B cell (primary cell): ENCODE measurements at places on chromosomes 11 and 22. TPM values are rescaled to one million over a fixed set of nuclear protein-coding genes. Genes with fewer than 3 reads are reported as not detected.

The OR8D1 gene
- not detected in 2 replicates for total RNA-seq

The SLC22A8 gene
- not detected in 2 replicates for total RNA-seq

The APOA4 gene
- total RNA-seq = not detected in 2 replicates

The MS4A4E gene
- total RNA-seq = 0.42 TPM in 1 of 2 replicates, not detected in the other

The DKK3 gene
- not detected in 2 replicates for total RNA-seq

The GRIK4 gene
- total RNA-seq = 0.27 TPM in 2 replicates

The HMOX1 gene
- total RNA-seq = 21.9 TPM in 2 replicates

The TRIM48 gene
- not detected in 2 replicates for total RNA-seq

The DSCAML1 gene
- total RNA-seq = 1.2 and 1.3 TPM in 2 replicates

The UBQLNL gene
- 1.3 and 1.4 TPM in 2 replicates for total RNA-seq

The SESN3 gene
- 519 and 537 TPM in 2 replicates for total RNA-seq

DNA sequence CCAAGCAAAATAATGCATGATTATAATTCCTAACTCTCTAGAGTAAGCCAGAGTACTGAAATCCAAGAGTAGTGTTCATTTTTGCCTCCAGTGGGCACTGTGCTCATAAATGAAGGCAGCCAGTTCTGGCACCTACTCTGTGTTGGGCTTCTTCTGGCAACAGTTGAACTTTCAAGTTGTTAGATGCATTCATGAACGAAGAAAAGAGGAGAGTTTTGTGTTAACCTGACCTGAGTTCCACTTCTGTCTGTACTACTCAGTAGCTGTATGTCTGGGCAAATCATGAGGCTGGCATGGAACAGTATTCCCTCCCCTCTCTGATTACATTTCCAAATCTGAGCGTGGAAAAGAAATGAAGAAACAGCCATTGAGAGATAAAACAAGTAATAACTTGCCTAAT, 20.3 kb upstream of the TENM4 start:
- DNase-seq = no peak

- DNase-seq = peak; percentile 2
Measured at GRCh38 chr11:1119604-1120146, 38.1 kb upstream of the MUC5AC start.

GRCh38 chr11:68727783-68728182, 23.5 kb downstream of the TESMIN start:
- DNase-seq = no peak

- DNase-seq = no peak
Measured at GRCh38 chr11:539971-540481, 2.7 kb downstream of the LRRC56 start.

DNA sequence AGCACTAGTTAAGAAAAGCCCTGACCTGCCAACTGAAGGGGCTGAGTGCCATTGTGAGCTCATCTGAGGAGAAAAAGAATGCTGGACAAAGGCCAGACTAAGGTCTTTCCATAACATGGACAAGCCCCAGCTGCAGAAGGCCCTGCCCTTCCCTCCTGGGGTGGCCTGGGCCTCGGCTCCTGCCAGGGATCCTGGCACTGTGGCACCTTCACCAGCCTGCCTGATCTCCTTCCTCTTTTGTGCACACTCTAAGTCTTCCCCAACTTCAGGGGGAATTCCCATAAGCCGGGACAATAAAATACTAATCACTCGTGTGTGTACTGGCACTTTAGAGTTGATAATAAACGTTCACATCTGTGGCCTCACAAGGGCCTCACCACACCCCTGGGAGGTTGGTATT, 9.9 kb downstream of the TMPRSS13 start:
- DNase-seq = peak; percentile 59

DNA sequence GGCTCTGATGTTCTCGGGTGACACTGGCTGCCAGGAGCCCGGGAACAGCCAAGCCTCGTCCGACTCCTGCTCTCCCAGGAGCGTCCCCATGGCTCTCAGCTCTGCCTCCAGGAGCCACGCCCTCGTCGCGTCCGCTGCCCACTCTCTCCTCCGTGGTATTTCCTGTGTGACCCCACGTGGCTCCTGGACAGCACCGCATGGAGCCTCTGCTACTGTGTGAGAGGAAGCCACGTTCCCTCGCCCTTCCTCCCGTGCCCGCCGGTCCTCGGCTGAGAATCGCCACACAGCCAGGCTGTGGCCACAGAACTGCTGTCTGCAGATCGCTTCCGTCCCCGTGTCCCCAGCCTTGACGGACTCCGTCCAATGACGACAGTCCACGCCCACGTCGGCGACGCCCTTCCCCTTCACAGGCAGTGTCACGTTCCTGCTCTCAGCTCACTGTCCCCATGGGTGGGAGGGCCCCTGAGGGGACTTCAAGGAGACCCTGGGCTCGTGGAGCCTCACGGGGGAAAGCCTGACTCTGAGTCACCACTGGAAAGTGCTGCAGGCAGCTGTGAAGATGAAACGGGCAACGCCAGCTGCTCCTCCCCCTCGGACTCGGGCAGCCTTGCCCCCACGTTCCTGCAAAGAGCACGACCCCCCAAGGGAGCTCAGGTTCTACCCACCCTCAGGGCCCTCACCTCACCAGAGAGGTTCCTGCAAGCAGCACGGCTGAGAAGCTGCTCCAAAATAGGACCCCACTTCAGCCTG, 458.5 kb downstream of the BRD1 start:
- DNase-seq = no peak

DNA sequence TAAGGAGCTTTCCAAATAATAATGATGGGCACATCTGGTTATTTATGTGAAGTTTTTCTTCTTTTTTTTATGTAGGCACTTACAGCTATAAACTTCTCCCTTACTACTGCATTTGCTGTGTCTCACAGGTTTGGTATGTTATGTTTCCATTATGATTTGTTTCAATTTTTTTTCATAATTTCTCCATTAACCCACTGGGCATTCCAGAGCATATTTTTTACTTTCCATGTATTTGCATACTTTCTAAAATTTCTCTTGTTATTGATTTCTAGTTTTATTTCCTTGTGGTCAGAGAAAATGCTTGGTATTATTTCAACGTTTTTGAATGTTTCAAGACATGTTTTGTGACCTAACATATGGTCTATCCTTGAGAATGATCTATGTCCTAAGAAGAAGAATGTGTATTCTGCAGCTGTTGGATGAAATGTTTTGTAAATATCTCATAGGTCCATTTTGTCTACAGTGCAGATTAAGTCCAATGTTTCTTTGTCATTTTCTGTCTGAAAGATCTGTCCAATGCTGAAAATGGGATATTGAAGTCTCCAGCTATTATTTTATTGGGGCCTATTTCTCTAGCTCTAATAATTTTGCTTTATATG, 362.1 kb downstream of the DDX10 start:
- DNase-seq = no peak

- no peak for DNase-seq
Measured at GRCh38 chr11:46835897-46836296, 10.2 kb downstream of the CKAP5 start.

- DNase-seq = no peak
Measured at GRCh38 chr11:33674035-33674814, 26.4 kb downstream of the C11orf91 start.

DNA sequence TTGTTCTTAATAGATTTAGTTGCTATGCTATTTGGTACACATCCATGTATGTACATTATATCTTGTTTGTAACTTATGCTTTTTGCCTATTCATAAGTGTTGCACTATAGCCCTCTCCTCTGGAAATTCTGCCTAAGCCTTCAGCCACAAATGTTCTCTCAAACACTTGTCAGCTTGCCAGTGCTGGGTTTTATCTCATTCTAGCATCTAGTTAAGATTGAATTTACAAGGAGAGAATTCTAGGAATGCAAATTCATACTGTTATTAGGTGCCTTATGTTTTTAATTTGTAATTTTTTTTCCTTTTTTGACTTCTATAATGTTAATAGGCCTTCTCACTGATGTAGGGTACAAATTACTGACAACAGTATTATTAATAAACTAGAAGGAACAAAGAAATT, 14.6 kb upstream of the CTSC start:
- DNase-seq = no peak

- no peak for DNase-seq
Measured at GRCh38 chr11:22555881-22556280, 69.7 kb downstream of the FANCF start.

DNA sequence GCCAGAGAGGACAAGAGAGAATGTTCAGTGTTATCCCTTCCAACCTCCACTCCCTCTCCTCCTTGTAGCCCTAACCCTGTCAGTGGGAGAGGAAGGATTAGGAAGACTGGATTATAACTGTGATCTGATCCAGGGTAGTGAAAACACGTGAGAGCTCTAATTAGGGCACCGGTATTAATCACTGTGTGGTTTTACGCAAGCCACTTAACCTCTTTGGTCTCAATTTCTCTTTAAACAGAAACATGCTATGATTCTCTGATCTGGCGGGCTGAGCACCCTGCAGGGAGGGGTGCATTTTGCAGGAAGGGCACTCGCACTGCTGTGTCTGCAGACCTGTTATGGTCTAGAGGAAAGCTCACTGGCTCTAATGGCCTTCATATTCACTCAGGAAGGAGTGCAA, 11.5 kb downstream of the RPL27A start:
- DNase-seq = no peak

DNA sequence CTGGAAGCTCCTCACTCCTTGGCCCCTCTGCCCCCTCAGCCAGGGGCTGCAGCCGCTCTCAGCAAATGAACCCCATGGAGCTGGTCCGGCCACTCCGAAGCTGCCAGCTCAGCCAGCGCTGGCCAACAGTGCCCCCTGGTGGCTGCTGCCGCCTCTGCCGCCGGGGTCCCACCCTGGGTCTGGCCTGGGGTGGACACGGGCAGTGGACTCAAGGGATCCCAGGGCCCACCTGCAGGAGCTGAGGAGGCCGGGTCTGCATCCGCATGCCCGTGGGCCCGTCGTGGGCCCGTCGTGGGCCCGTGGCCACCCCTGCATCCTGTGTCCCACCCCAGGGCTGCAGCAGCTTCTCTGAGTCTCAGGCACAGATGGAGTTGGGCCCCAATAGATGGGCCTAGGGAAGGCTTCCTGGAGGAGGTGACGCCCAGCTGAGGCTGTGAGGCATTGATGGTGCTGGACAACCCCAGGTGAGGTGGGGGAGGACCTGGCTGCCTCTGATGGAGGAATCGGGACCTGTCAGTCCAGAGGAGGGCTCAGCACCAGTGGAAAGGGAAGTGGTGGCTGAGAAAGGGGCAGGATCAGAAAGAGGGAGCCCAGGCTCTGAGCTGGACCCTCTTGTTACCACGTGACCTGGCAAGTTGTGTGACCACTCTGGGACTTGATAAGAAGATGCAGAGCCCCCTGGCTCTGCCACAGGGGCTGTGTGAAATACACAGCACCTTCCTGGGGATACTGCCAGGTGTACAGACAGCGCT, 522.3 kb downstream of the BRD1 start:
- DNase-seq = peak; percentile 48

DNA sequence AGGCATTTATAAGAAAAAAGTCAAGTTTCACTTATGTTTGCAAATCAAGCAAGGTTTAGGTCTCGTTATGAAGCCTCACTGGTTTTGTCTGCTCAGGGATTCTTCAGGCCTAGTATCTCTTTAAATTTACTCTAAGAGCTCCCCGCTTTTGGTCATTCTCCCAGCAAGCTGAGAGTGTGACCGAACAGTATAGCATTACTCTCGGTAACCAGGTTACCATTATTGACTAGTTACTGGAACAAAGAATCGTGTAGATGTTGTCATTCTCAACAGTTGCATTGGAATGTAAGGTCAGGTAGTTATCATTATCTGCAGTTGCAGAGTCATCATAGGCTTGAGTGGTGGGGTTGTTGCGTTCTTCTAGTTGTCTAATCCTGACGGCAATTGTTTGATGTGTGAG, 9.8 kb upstream of the USP2 start:
- DNase-seq = no peak

- no peak for DNase-seq
Measured at GRCh38 chr11:110187731-110188130, 94.5 kb downstream of the ZC3H12C start.

GRCh38 chr11:70067591-70068341, 10.4 kb upstream of the ANO1 start:
- DNase-seq = no peak

DNA sequence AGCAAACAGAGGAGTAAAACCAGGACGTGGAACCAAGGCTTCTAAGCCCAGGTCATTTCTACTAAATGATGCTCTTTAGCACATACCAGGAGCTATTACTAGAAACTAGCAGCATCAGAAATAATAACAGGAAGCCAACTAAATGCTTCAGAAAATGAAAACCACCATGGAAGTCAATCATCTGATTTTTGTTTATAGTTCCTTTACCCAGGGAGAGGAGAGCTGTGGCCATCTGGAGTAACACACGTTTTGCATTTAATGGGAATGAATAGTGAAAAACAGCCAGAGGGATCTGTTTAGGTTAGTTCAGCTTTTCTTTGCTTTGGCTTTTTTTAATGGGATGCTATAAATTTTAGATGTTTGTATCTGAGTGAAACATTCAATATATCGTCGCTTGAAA, 250.7 kb upstream of the ARHGAP20 start:
- no peak for DNase-seq

DNA sequence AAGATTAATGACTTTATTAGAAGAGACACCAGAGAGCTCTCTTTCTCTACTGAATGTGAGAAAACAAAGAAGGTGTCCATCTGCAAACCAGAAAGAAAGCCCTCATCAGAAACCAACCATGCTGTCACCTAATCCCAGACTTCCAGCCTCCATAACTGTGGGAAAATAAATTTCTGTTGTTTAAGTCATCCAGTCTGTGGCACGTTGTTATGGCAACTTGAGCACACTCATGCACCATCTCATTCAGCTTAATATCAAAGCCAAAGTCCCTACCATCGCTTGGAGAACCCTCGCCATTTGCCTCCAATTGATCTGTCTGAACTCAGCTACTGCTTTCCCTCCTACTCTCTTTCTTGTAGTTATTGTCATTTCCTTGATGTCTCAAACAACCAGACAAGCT, 766.1 kb upstream of the ARHGAP42 start:
- no peak for DNase-seq

DNA sequence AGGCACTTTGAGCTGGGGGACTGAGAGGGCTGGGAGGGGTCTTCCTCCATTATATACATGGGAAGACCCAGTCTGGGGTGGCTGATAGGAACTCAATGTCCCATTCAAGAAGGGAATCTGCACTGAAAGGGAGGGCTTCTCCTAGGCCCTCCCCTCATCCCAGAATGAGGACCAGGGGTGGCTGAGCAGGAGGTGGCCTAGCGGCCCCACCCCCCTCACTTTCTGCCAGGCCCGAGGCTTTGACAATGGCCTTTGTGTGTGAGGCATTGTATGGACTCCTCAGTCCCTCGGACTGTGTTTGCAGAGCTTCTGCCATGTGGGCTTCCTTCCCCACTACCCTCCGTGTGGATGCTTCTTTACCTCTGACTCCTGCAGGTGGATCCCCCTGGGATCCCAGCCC, 65.7 kb downstream of the NECTIN1 start:
- no peak for DNase-seq

GRCh38 chr11:12048936-12049790, 40.7 kb upstream of the DKK3 start:
- DNase-seq = no peak

DNA sequence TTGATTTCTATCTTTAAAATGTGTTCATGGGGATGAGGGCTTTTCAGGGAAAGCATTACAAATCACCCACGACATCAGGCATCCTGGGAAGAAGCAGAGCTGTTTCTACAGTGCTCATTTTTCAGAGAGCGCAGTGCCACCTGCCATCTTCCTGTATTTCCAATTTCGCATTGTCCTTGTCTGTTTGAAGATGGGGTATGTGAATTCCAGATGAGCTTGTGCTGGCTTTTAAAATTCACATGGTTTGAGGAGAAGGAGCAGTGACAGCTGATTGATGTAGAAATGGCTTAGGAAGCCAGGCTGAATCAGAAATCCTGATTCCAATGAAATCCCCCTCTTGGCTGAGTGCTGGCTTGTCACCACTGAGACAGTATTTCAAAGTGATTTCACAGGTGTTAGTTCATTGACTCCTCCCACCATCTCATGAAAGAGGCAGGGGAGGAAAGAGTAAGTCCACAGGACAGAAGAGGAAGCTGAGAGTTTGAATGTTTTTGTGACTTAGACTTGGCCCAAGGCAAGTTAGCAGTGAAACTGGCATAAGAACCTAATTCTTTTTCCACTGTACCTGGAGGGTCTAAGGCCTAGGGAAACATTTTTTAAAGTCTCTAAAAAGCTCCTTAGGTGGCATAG, 344.6 kb upstream of the C11orf87 start:
- DNase-seq = no peak
